ENCODE measurements at places on chromosomes 7 and 10. TPM values are rescaled to one million over a fixed set of nuclear protein-coding genes. Genes with fewer than 3 reads are reported as not detected.

GRCh38 chr10:17665747-17666146 lies 21.8 kb downstream of the STAM start:
- H3K36me3 ChIP-seq = peaks cover 17% of the 10 kb centered on the region
- DNase-seq = no peak
- H3K27me3 ChIP-seq = no peaks in the 10 kb centered on the region
- H3K27ac ChIP-seq = peak overlapping the region; percentile 94

The PNPLA8 gene
- 26.2 TPM for total RNA-seq

The ZNF425 gene
- total RNA-seq = 4.0 TPM

The POLR3A gene
- total RNA-seq = 13.1 TPM

DNA sequence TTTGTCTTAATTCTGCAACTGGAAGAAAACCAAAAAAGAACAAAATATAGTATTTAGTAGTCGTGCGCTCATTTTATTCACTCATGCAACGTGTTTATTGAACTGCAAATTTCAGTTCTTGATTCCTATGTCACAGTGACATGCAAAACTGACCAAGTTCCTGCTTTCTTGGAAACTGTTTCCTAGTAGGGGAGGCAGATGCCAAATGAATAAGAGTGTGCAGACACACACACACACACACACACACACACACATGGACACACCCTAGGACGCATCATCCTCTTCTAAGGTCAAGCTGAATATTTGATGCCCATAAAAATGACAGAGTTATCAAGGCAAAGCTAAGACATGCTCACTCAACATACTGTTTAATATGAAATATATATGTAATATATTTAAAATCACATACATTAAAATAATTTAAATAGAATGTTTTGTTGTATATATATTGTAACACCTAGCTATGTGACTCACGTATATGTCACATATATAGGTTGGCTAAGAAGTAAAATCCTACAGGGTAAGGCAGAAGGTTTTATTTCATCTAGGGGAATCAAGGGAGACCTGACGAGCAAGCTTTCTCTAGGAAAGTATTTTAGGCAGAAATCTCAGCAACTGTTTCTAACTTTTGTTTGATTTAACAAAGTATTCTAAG lies 79.6 kb downstream of the SVIL start:
- H3K36me3 ChIP-seq = peaks cover 17% of the 10 kb centered on the region
- H3K4me1 ChIP-seq = peaks cover 34% of the 10 kb centered on the region
- no peak for DNase-seq
- peak overlapping the region; percentile 38 for H3K4me3 ChIP-seq
- no peaks in the 10 kb centered on the region for H3K27me3 ChIP-seq
